ENCODE measurements at places on chromosomes 1 and 21.

GRCh38 chr1:32978854-32979253 is 14.2 kb upstream of the RNF19B start:
- DNase-seq, result no peak

GRCh38 chr1:67058242-67058641 is 4.3 kb upstream of the SLC35D1 start:
- DNase-seq, result no peak

GRCh38 chr1:223030871-223031400 is 112.1 kb downstream of the TLR5 start:
- no peak for DNase-seq

DNA sequence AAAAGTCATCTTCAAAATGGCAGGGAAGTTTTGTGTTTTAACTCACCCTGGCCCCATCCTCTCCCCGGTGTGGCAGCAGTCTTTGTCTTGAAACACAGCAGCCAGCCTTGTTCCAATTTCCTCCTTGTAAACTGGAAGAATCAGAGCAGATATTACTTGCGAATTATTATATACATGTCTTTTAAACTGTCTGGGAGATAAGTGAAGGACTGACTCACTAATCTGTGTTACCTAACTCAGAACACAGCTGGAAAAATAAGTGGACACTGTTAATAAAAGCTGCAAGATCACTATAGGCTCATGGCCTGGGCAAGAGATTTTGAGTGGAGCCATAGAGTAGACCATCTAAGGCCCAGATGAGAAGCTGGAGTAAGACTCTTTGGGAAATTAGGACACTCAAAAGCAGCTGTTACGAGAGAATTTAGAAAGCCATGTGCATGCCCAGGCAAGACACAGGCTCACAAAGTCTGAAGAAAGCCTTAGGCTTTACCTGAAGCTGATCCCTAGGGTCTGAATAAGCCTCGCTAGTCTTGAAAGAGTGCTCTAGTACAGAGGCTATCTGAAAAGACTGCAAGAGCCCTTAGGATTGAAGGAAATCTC is 233.0 kb upstream of the RAB4A start:
- no peak for DNase-seq

DNA sequence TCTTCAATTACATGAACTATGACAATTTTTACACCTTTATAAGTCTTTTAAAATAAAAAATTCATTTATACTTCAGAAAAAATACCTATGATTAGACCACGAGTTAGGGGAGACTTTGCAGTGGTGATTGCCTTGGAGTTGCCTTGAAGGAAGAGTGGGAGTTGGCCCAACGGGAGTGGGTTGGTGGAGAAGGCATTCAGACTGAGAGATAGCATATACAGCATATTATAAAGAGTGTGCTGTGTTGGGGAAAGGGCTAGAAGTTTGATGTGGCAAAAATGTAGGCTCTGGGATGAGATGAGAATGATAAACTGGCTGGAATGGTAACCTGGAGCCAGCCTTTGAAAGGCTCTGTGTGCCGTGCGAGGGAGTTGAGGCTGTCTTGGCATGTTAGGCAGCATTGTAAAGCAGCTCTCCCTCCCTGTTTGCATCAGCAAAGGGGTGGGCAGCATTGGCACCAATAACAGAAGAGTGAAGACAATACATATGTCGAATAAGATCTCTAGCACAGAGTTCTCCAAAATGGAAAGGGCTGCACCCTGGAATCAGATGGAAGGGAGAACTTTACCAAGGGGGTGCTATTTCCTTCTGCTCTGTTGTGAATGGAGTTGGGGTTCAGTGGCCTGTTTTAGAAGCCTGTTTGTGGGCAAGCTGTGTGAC is 24.4 kb downstream of the MPZL1 start:
- DNase-seq, result no peak
